ENCODE measurements at places on chromosomes 16 and 17.

GRCh38 chr16:54987081-54987480 is 56.4 kb downstream of the IRX5 start:
- ATAC-seq: no peak

DNA sequence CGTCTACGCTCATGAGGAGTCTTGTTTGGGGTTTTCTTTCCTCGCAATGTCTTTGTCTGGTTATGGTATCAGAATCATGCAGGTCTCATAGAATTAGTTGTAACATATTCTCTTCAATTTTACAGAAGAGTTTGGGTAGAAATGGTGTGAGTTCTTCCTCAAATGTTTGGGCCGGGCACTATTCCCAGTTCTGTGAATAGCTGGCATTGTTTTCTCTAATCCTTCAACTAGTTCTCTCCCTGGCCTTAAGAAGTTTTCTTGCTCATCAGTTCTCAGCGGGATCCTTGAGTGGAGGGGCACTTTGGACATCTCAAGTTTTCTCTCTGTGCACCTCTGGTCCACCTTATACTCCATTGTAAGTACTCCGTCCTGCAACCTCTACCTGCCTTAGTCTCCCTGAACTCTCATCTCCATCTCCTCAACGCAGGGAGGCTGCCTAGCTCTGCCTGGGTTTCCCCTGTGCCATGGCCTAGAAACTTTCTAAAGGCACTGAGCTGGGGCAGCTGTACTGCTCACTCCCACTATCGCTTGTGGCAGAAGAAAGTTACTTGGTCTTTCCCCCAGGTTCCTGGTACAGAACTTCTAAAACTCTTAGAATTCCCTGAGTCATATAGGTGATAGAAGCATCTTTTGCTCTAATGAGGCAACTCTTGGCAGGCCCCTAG is 16.9 kb downstream of the NSMCE1 start:
- ATAC-seq: peak; percentile 49

DNA sequence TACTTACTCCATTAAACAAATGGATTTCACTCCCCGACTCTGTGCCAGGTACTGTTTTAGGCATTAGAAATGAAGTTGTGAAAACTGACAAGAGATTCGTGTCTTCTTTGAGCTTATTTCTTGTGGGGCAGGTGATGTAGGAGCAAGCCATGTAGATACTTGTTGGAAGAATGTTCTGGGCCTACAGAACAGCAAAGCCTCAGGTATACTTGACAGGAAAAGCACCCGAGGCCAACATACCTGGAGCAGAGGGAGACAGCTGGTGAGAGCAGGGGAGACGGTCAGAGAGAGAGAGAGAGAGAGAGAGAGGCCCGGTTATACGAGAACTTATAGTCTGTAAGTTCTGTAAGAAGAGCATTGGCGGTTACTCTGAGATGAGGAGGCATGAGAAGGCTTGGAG is 110.8 kb downstream of the FTO start:
- ATAC-seq: no peak

DNA sequence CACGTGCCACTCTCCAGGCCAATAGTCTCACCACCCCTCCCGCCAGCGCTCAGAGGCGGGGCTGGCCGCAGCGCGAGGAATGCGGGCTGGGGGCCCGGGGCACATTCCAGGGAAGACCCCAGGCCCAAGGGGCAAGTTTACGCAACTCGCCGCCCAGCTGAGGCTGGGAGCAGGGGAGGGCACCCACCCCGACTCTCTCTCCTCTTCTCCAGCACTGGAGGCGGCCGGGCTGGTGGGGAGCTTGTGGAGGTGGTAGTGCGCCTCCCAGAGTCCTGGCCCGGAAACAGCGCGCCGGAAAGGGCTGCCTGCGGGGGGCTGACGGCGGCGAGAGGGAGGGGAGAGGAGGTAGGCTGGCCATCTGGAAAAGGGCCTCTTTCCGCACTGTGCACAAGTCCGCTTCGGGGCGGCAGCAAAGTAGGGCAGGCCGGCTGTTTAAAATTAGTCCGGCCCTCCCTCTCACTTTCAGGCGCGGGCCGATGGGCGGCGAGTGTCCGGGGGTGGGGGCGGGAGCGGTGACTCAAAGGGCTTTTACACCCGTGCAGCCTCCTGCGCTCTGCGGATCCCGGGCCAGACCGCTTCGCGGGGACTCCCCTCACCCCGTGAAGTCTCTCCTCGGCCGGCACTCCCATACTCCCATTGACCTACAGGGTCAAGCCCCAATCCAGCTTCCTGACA is 1.1 kb downstream of the FHOD1 start:
- ATAC-seq: peak; percentile 18

DNA sequence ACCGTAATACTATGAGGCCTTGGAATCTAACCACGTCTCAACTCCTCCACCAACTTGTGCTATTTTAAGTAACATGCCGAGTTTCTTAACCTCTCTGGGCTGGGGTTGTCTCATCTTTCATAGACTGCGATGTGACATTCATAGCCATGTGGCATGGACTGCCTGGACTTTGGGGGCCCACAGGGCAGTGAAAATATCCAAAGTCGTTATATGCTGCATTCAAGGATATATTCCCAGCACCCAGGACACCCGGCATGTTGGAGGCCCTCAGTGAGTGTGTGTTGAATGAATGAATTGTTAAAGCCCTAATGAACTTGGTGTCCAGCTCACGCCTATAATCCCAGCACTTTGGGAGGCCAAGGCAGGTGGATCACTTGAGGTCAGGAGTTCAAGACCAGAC is 203.1 kb downstream of the CBLN1 start:
- no peak for ATAC-seq

DNA sequence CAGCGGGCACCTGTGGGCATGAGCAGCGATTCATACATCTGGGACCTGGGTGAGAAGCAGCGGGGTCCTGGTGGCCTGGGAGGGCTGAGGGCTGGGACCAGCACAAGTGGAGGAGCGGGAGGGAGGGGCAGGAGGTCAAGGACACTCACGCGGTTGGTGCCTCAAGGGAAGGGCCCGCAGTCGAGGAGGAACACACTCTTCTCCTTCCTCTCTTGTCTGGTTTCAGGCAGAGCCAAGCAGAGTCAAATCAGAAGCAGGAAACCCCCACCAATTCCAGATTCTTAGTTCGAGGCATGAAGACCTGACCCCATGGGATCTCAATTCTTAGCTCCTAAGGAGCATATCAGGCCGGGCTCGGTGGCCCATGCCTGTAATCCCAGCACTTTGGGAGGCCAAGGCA is 15.7 kb downstream of the DNAI2 start:
- peak; percentile 47 for ATAC-seq

GRCh38 chr16:67179421-67180080 is 4.2 kb downstream of the MATCAP1 start:
- no peak for ATAC-seq

GRCh38 chr17:31808521-31809050 is 50.5 kb downstream of the COPRS start:
- ATAC-seq: no peak

DNA sequence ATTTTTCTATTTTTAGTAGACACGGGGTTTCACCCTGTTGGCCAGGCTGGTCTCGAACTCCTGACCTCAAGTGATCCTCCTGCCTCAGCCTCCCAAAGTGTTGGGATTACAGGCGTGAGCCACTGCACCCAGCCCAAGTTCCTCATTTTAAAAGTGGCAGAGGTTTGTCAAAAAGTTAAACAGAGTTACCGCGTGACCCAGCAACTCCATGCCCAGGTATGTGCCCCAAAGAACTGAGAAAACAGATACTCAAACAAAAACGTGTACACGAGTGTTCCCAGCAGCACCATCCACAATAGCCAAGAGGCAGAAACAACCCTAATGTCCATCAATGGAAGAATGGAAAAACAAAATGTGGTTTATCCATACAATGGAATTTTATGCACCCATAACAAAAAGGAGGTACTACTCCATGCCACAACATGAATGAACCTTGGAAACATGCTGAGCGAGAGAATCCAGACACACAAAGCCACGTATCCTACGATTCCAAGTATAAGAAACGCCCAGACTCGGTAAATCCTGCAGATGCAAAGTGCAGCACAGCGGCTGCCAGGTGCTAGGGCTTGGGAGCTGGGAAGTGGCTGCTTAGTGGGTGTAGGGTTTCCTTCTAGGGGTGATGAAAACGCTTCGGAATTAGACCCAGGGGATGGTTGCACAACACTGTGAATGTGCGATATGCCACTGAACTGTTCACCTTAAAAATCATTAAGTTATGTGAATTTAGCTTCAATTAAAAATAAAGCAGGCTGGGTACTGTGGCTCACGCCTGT is 24.8 kb downstream of the ADCY9 start:
- ATAC-seq: no peak

- peak; percentile 88 for ATAC-seq
Measured at GRCh38 chr16:15642557-15643047, 352 bp downstream of the MARF1 start.

- no peak for ATAC-seq
Measured at GRCh38 chr16:66389256-66390176, 23.0 kb downstream of the CDH5 start.

GRCh38 chr17:39926588-39927100 is 757 bp downstream of the ORMDL3 start:
- ATAC-seq: peak; percentile 67

- no peak for ATAC-seq
Measured at GRCh38 chr16:747978-748746, 7.4 kb upstream of the CIAO3 start.

GRCh38 chr17:5667871-5668270 is 83.6 kb upstream of the NLRP1 start:
- no peak for ATAC-seq

GRCh38 chr17:11331547-11332513 is 90.8 kb downstream of the SHISA6 start:
- ATAC-seq: no peak

DNA sequence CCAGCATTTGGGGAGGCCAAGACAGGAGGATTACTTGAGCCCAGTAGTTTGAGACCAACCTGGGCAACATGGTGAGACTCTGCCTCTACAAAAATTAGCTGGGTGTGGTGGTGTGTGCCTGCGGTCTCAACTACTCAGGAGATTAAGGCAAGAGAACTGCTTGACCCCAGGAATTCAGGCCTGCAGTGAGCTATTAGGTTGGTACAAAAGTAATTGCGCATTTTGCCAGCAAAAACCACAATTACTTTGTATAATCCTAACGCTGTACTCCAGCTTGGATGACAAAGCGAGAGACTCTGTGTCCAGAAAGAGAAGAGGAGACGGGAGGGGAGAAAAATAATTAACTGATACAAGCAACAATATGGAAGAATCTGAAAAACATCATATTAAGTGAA is 32.7 kb downstream of the YWHAE start:
- no peak for ATAC-seq

DNA sequence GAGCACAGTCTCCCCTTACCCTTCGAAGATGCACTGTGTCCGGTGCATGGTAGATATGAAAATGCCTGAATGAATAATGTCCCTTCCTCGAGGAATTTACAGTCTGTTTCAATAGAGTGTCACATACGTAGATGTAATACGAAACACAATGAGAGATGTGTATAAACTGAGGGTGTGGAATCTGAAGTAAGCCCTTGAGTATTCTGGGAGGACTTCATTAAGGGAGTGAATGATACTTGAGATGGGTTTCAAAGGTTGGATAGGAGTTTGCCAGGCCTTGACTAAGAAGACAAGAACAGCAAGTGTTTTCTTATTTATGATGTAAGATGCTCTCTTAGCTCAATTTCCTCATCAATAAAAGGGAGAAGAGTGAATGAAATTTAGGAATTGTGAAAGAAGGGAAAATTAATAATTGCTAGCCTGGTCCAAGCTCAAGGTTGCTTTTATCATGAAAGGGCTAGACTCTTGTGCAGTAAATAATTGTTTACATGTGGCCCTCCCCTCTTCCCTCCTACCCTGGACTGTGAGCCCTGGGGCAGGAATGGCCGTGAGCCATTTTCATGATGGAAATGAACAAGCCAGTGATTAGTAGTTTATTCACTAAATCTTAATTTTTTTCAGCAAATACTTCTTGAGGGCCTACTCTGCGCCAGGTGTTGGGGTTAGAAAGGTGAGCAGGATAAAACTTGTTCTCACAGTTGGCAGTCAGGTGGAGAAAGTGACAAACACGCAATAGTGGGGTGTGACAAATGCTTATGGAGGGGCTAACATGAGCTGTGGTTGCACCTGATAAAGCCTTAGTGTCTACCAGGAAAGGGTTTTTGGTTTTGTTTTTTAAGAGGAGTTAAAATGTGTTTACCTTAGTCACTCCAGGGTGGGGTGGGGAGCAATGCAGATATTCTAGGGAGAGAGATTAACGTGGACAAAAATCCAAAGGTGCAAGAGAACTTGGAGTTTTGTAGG is 1.6 kb downstream of the KIF22 start:
- ATAC-seq: no peak

GRCh38 chr16:28494121-28494851 is at the start of gene APOBR:
Gene APOBR, plus strand, starts transcription at chr16:28494643. Its CDS starts 39 bp downstream, at chr16:28494682.
- peak; percentile 84 for ATAC-seq

DNA sequence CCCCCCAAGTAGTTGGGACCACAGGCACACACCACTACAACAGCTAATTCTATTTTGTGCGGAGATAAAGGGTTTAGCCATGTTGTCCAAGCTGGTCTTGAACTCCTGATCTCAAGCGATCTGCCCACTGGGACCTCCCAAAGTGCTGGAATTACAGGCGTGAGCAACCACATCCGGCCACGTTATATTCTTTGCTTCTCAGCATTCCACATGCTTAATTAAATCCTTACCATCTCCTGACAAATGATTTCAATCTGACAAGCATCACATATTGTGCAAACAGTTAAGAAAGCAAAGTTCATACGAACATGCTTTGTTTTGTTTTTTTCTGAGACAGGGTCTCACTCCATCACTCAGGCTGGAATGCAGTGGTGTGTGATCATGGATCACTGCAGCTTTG is 18.2 kb downstream of the HIGD1B start:
- ATAC-seq: no peak

- peak; percentile 54 for ATAC-seq
Measured at GRCh38 chr17:18377437-18378204, at the start of gene EVPLL. Gene EVPLL, plus strand, starts transcription at chr17:18377778. Its CDS starts 3,160 bp downstream, at chr17:18380938.

DNA sequence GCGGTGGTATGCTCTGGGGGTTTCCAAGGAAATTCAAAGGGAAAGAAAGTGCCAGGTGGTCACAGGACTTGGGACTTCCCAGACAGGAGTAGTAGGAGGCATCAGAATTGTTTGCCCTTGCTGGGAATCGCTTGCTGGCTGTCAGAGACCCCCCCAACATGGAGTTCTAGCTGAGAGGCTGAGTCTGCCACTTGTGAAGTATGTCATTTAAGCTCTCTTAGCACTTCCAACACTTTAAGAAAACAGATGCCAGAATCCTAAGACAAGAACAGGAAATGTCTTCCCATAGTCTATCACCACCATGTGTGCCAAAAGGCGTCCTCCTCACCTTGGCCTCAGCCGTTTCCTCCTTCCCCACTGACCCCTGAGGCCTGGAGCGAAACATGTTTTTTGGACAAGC is 193.8 kb upstream of the IRX3 start:
- ATAC-seq: no peak
